ENCODE measurements at places on chromosomes 7 and 10.

DNA sequence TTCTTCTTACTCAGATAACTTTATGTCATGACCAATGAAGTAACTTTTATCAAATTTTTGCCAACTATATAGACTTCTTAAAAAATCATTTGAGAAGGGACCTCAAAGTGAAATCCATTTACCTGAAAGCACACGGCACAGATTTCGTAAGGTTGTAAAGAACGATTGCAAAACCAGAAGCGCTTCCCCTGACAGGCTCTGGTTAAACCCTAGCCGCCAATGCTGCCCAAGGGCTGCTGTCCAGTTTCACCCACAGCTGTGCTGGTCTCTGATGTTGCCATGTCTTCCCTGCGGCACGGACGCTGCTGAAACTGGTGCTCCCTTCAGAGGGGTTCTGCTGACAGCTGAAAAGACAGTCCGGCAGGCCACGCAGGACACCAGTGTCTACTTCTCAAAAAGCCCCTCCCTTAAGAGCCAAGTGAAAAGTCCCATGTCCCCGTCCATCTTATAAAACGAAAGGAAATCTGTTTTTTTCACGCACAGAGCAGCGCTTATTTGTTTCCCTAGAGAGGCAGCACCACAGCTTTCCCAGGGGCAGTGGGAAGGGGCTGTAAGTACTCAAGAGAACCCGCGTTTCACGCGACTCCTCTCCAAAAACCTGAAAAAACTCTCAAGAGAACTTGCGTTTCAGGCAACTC is 32.5 kb downstream of the GNA12 start:
- DNase-seq: no peak

GRCh38 chr7:152968514-152968913 is 209.0 kb downstream of the ACTR3B start:
- no peak for DNase-seq

DNA sequence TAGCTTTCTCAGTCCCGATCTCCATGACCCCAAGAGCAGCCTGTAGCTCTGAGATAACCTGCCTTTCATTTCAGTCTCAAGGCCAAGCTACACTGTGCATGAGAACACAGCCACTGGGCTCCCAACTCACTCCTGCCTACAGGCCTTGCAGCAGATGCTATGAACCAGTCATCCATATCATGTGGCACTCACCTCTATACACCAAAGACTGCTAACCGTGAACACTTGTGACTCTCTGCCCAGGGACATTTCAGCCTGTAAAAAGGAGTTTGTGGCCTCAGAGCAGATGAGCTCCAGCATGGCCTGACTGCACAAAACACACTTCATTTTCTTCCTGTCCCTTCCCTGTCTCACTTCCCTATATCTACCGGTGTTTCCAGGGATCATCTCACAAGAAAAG is 56.9 kb upstream of the NPY start:
- DNase-seq: no peak

DNA sequence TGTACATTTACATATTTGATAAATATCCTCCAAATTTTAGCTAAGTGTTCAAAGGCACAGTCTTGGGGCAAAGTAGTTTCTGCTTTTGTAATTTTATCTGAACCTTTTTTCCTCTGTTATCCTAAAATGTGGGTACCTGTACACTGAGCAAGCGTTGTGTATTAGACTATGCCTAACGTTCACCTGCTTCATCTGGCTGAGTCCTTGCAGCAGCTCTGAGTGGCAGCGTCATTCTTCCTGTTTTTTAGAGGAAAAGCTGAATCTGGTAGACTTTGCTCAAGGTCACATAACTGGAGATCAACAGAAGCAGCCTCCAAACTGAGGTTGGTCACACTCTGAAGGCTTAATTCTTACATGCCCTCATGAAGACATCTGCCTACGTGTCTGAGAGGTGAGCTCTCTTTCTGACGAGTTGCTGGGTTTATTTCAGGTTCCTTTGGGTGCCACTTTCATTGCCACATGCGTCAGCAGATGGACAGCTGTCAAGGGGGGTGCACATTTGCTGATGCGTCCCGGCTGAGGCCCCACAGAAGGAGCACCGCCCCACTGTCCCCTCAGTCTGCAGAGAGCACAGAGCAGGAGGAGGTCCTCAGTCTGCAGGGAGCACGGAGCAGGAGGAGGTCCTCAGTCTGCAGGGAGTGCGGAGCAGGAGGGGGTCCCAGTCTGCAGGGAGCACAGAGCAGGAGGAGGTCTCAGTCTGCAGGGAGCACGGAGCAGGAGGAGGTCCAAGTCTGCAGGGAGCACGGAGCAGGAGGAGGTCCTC is 406.5 kb upstream of the SHH start:
- DNase-seq: no peak

GRCh38 chr7:50155755-50156154 is 62.7 kb upstream of the ZPBP start:
- DNase-seq: no peak

GRCh38 chr7:158997471-158997870 is 141.1 kb downstream of the DYNC2I1 start:
- no peak for DNase-seq

DNA sequence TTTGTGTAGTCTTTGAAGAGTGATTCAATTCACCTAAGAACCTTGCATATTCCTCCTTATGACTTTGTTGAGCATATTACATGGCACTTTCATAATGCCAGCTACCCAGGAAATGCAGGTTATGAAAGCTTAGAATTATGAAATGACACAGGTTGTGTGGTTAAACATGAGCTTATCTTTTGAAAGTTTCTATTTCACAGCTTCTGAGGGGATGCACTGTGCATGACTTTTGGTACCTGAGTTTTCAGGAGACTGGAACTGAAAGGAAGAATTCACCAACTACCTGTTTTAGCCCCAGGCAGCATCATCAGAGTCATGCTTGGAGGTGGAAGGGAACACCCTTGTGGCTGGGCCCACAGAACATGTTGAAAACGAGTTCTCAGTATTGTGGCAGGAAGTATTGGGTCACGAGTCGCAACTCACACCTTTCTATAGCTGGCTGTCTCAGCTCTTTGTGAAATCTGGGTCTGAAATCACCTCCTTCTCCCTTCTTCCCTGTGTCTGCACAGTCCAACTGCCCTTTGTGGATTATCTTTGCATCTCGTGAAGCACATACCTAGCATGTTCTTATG is 228.2 kb downstream of the PTEN start:
- DNase-seq: no peak

DNA sequence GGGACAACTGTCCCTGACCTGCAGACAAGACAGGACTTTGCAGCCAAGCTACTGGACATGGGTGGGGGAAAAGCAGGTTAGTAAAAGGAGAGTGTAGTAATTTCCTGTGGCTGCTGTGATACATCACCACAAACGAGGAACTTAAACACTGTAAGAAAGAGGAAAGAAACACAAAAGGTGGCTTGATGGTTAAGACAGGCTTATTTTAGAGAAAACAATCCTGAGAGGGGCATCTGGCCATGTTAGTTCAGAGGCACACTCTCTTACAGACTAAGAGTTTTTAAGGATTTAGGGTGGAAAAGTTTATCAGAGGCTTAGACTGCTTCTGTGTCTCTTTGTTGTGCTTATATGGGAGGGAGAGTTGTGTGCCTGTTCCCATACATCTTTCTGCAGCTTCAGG is 667.0 kb downstream of the TYW1 start:
- no peak for DNase-seq

DNA sequence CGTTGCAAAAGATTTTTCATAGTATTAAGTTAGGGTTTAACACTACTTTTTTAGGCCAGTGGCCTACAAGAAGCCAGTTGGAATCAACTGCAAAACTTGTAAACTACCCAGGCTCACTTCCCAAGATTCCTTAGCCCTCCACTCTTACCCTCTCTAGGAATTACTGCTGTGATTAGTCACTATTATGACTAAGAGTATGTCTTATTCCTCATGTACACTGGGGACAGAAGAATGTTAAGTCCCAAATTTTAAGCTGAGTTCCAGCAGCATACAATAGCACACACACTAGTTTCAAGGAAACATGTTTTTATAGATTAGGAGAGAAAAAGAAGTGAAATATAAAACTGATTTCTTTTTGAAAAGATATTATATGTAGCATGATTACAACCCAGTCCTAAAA is 42.8 kb downstream of the FBXL13 start:
- no peak for DNase-seq

GRCh38 chr7:133934262-133934976 is 192.7 kb upstream of the LRGUK start:
- DNase-seq: no peak

- DNase-seq: no peak
These were observed 27.3 kb upstream of the CALD1 start for GRCh38 chr7:134752006-134752760.

DNA sequence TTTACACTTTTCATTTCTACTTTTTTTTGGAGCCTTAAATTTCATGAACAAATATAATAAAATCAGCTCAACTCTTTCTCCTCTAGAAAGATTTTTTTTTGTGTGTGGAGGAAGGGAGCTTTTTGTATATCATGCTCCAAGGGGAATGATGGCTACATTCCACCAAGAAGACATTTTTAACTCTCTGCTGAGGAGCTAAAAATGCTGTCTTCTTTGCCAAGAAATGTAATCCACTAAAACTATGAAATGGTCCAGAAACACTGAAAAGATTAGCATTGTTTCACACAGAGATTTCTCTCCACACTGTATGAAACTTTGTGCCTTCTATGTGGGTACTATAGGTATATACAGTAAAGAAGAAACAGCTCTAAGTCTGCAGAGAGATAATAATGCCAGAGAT is 74.1 kb upstream of the ANK3 start:
- no peak for DNase-seq

DNA sequence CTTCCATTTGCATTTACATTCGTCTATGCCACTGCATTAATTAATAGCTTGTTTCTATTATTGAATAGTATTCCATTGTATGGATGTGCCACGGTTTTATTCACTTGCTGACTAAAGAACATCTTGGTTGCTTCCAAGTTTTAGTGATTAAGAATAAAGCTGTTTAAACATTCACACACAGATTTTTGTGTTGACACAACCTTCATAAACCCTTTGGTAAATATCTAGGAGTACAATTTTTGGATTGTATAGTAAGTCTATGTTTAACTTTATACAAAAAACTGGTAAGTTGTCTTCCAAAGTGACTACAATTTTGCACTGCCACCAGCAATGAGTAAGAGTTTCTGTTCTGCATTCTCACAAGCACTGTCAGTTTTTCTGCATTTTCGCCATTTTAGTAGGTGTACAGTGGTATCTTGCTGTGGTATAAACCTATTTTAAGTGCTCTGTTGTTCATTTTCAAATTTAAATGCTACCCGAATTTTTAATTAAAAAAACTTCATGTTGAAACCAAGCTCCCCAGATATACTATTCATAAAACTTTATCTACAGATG is 121.4 kb downstream of the RNF133 start:
- no peak for DNase-seq

DNA sequence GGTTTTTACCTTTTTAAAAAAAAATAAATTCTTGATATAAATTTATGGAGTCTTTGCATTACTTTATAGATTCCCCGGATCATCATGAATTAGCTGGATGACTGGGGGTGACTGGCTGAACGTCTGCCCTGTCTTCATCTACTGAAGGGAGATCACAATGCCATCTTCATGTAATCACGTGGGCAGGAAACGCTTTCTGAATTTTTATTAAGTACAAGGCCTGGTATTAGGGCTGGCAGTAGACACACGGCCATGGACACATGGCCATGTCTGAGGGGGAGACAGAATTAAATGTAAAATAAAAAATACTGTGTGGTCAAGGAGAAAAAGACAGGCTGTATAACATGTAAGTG is 111.2 kb downstream of the VIPR2 start:
- no peak for DNase-seq

- DNase-seq: no peak
These were observed 69.7 kb upstream of the FHIP2A start for GRCh38 chr10:114751856-114752255.

- DNase-seq: no peak
These were observed 375.8 kb downstream of the GATA3 start for GRCh38 chr10:8430321-8430720.

DNA sequence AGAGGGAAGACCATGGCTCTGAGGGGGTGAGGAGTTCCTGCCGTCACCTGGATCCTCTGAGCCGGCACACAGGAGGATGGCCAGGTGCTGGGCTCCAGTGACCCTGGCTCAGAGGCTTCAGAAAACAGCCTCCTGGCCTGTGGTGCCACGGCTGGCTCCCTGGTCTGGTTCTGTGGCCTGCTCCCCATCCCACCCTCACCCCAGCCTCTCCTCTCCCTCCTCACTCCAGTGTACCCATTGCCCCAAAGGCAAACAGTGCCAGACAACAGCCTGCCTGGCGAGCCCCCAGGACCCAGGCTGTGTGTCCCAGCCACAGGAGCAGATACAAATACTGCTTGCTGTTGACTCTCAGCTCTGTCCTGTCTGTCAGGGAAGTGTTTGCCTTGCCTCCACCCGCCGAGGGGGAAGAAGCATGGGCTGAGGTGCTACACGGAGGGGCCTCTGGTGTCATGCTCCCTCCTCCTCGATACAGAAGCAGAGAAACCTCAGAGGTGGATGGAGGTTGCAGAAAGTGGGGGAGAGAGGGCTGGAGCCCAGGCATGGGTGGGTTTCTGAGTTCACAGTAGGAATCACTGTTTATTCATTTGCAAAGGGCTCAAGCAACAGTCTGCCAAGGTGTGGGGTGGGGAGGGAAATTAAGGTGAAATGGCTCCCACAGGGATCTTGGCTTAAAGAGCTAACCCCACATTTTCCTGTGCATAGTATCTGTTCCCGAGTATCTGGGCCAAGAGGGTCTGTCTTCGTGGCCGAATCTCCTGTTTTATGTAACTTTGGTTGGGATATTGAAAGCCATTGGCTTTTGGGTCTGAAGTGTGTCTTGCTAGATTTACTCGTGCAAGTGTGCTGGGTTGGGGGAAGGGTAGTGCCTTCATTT is 5.5 kb downstream of the ADRA2A start:
- DNase-seq: no peak

DNA sequence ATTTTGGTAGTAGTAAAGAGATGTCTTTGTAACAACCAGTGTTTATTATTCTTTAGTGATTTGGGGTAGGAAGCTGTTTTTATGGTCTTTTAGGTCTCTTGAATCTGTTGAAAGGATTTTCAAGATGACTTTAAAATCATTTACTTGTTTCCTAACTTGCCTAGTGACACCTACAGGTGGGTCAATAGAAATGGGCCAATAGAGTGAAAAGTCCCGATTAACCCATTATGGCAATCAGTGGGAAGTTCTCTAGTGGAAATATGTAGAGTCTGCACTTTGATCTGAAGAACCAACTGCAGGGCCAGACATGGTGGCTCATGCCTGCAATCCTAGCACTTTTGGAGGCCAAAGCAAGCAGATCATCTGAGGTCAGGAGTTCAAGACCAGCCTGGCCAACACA is 374.7 kb upstream of the BMPER start:
- DNase-seq: no peak

DNA sequence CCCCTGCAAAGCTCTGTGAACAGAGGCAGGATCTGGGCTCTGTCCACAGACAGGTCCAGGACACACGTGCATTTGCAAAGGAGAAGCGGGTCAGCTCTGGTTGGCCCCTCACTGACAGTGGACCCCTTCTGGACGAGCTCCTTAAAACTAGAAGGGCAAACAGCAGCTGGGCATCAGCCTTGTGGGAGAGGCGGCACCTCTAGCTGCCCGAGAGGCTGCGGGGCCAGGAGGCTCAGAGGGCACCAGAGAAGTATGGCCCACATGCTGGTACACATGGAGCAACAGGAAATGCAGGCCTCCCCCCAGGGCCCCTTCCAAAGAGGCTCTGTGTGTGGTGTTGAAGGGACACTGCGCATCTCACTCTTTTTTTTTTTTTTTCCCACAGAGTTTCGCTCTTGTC is 233.0 kb upstream of the TCERG1L start:
- no peak for DNase-seq

All from right kidney (tissue), 9 donors.